Suppressor macrophage treated with lipopolysaccharide for 4 hours (primary cell): ENCODE measurements at places on chromosomes 13 and 19.
A peak's percentile ranks its signal among the peaks of the same experiment; 100 is the strongest.

GRCh38 chr13:20544201-20544923, 18.7 kb upstream of the CRYL1 start:
- DNase-seq, result peak; percentile 58

DNA sequence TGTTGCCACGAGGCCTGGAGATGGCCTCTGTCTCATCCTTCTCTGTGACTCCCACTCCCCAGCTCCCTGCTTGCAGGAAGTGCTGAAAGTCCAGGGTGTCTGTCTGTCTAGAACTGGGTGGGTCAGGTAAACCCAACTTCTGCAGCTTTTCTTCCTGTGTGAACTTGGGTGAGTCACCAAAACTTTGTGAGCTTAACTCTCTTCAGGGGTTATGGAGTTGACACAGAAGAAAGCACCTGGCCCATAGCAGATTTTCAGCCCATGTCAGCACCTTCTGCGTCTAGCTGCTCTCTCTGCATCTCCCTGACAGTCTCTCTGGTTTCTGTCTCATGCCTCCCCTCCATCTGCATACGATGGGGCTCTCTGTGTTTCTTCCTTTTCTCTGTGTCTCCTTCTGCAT, 4.2 kb upstream of the CACNG7 start:
- DNase-seq, result no peak

DNA sequence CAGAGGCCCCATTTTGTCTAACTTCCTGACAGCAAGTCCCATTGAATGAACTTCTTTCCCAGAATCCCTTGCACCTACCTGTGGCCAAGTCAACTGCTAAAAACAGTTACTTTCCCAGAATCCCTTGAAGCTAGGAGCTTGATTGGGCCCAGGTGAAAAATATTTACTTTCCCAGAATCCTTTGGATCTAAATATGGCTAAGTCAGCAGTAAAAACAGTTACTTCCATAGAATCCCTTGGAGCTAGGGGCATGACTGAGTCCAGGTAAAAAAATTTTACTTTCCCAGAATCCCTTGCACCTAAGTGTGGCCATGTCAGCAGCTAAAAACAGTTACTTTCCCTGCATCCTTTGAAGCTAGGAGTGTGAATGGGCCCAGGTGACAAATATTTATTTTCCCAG, 13.2 kb upstream of the MEIS3 start:
- DNase-seq, result no peak

GRCh38 chr19:46288896-46289588, 7.8 kb upstream of the HIF3A start:
- peak; percentile 49 for DNase-seq

DNA sequence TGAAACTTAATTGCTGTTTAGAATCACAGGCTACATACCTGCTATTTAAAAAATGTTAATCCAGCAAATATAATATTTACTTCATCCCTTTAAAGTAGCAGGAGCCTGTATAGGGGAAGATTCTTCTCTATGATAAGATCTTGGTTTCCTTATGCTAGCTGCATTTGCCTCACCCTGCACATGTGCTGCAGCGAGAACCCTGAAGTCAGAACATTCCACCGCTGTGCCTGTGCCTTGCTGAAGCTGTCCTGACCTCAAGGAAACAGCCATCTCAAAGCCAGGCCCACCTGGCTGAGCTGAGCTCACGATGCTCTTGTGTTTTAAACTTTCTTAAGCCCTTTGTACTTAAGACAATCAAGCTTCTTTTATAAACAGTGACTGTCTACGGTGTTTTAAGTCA, 355.0 kb upstream of the PCDH20 start:
- no peak for DNase-seq

DNA sequence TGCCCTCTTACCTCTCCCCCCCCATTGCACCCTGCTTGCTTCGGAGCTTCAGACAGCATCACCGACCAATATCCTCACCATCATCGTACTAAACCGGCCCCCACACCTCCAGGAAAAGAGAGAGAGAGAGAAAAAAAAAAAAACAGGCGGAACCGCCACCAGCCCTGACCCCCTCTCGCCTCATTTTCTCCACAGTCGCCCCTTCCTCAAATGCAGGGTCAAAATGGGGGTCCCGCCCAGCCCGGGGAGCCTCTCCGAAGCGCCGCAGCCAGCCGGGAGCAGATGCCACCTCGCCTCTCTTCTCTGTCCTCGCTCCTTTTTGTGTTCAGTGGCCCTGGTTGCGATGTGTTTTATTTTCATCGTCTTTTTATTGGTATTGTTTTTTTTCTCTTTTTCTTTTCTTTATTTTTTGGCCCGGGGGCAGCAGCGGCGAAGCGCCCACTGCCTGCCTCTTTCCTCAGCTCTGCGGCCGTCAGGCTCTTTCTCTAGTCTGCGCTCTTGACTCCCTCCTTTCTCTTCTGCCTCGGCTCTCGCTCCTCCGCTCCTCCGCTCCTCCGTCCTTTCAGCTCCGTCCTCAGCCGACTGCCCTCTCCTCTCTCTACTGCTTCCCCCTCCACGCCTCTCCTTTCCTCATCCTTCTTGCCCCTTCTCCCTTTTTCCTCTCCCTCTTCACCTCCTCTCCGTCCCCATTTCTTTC, 41.4 kb downstream of the DEDD2 start:
- peak; percentile 28 for DNase-seq
